Foreskin keratinocyte (primary cell): ENCODE measurements at places on chromosomes 4 and X. TPM values are rescaled to one million over a fixed set of nuclear protein-coding genes. Genes with fewer than 3 reads are reported as not detected.

Gene FAT1
- 76.3 and 112 TPM in 2 replicates for polyA plus RNA-seq

Gene ADH7
- not detected in 2 replicates for polyA plus RNA-seq

Gene CLGN
- polyA plus RNA-seq, result 0.01 TPM in 1 of 2 replicates, not detected in the other

Gene EDNRA
- polyA plus RNA-seq, result 0.82 and 1.5 TPM in 2 replicates

- DNase-seq, result no peak
Observed at GRCh38 chrX:117397844-117398243, 718.8 kb downstream of the KLHL13 start.

- no peak for DNase-seq
Observed at GRCh38 chrX:150058728-150059127, 120.4 kb upstream of the EOLA2 start.

DNA sequence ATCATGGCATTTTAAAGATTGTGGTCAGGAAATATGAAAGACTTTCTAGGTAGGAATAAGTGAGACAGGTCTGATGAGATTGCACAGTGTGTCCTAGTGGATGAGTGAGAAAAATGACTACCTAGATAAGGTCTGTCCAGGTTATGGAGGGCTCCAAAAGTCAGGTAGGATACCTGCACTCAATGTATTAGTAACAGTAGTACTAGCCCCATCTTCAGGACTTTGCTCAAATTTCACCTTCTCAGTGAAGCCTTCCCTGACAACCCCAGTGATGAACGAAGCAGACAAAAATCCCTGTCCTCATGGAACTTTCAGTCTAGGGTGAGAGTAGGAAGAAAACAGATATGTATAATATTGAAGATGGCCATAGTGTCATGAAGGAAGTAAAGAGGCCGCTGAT, 85.7 kb downstream of the ZIC3 start:
- no peak for DNase-seq

GRCh38 chr4:22501715-22502095, 14.2 kb downstream of the ADGRA3 start:
- peak; percentile 69 for DNase-seq
